ENCODE measurements at places on chromosomes 2 and 18. TPM values are rescaled to one million over a fixed set of nuclear protein-coding genes. Genes with fewer than 3 reads are reported as not detected.

KCNS3 gene
- 5.6 TPM for polyA plus RNA-seq

UGT1A10 gene
- 2.4 TPM for polyA plus RNA-seq

IGFBP5 gene
- 0.15 TPM for polyA plus RNA-seq

AQP12A gene
- not detected for polyA plus RNA-seq

CHRND gene
- not detected for polyA plus RNA-seq

COL5A2 gene
- 16.6 TPM for polyA plus RNA-seq

OTOS gene
- polyA plus RNA-seq: not detected

DLGAP1 gene
- not detected for polyA plus RNA-seq

FRZB gene
- polyA plus RNA-seq: not detected

PSMA8 gene
- not detected for polyA plus RNA-seq

ZBTB7C gene
- polyA plus RNA-seq: 0.58 TPM

PUM2 gene
- polyA plus RNA-seq: 30.1 TPM

CFAP221 gene
- polyA plus RNA-seq: not detected

ACOXL gene
- 0.16 TPM for polyA plus RNA-seq

KATNAL2 gene
- polyA plus RNA-seq: 1.1 TPM

ASXL3 gene
- polyA plus RNA-seq: not detected

INPP5D gene
- polyA plus RNA-seq: 11.2 TPM

FSHR gene
- not detected for polyA plus RNA-seq

POTEF gene
- not detected for polyA plus RNA-seq

Measured in keratinocyte (primary cell).